Lower leg skin (tissue), 4 donors: ENCODE measurements at places on chromosomes 2 and 18. TPM values are rescaled to one million over a fixed set of nuclear protein-coding genes. Genes with fewer than 3 reads are reported as not detected.

Gene CACNB4
- 4.1 TPM for total RNA-seq

Gene ARHGAP28
- total RNA-seq, result 3.9 TPM

Gene KIF1A
- total RNA-seq, result 4.3 TPM

Gene CCDC121
- total RNA-seq, result 6.0 TPM

Gene CD207
- total RNA-seq, result 52.0 TPM

Gene RASGRP3
- 15.8 TPM for total RNA-seq

Gene LRRC30
- not detected for total RNA-seq

Gene MAPK4
- 4.3 TPM for total RNA-seq

Gene CSRNP3
- total RNA-seq, result 0.91 TPM

Gene RNASEH1
- 15.6 TPM for total RNA-seq

Gene GKN1
- total RNA-seq, result not detected

Gene SERPINB3
- total RNA-seq, result 7.3 TPM

Gene HOXD13
- total RNA-seq, result 0.10 TPM

Gene SPHKAP
- total RNA-seq, result 0.49 TPM

Gene RAB11FIP5
- total RNA-seq, result 43.7 TPM

Gene VAPA
- total RNA-seq, result 221 TPM

Gene DPP4
- total RNA-seq, result 4.4 TPM

Gene STPG4
- total RNA-seq, result 4.1 TPM

Gene MOGAT1
- not detected for total RNA-seq

Gene COL4A3
- 0.19 TPM for total RNA-seq

Gene CDCA7
- 6.6 TPM for total RNA-seq

Gene MIB1
- total RNA-seq, result 25.3 TPM

Gene GAL3ST2
- total RNA-seq, result 0.34 TPM

Gene RAD51AP2
- 0.23 TPM for total RNA-seq

Gene LOXL3
- total RNA-seq, result 2.5 TPM

Gene LAMA3
- total RNA-seq, result 173 TPM

Gene CCDC85A
- total RNA-seq, result 3.6 TPM
